ENCODE measurements at places on chromosomes 6 and 20. TPM values are rescaled to one million over a fixed set of nuclear protein-coding genes. Genes with fewer than 3 reads are reported as not detected.

GRCh38 chr20:5973172-5973571, 22.7 kb downstream of the MCM8 start:
- DNase-seq, result no peak

GRCh38 chr6:3500262-3501014, 43.6 kb upstream of the SLC22A23 start:
- peak; percentile 67 for DNase-seq

DNA sequence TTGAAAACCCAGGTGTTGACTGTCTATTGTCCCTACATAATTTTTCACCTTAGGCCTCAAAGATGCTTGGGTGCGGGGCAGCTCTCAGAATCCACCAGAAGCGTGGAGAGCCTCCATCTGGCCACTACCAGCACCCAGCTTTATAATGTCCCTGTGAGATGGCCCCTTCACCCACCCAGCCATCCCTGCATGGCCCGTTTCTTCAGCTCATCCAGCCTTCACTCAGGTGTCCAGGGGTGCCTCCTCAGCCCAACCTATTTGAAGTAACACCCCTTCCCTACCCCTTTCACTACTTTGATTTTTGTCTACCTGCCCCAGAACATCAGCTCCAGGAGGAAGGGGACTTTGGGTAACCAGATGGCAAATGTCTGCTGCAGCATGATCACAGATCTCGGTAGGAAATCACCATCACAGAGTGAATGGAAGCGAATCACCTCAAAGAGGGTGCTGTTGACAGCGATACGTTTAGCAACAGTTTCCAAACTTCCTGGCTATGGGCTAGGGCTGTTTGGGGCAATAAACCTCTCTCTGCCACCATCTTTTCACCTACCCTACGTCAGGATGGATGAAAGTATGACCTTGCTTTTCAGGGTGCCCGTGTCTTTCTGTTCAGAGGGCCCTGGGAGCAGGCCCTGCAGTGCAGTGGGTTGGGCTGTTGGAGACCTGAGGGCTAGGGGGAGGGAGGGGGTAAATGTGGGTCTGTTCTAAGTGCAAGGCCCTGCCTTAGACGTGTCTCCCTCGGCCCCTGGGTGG, 1.2 kb upstream of the SLC17A9 start:
- DNase-seq, result no peak

- peak; percentile 25 for DNase-seq
Measured at GRCh38 chr6:29071831-29072723, 15.0 kb downstream of the OR2B3 start.

Gene GFOD1
- 26.3 TPM for total RNA-seq
